ENCODE measurements at places on chromosomes 13 and 19.

DNA sequence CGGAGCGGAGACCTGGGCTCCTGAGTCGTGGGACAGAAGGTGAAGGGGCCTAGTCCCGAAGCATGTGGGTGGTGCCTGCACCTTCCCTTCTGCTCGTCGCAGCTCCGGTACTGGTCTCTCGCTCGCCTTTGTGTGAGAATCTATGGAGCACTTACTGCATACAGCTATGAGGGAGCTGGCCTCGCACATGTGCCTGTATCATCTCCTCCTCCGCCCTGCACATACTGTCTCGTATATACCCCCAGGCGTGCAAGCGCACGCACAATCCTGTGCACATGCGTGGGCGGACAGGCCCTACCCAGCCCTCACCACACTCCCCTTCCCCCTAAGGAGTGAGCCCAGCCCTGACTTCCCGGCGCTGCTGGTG, 8.7 kb downstream of the PIK3R2 start:
- no peak for DNase-seq

GRCh38 chr19:50820086-50820485, 3.5 kb downstream of the KLK1 start:
- no peak for DNase-seq

DNA sequence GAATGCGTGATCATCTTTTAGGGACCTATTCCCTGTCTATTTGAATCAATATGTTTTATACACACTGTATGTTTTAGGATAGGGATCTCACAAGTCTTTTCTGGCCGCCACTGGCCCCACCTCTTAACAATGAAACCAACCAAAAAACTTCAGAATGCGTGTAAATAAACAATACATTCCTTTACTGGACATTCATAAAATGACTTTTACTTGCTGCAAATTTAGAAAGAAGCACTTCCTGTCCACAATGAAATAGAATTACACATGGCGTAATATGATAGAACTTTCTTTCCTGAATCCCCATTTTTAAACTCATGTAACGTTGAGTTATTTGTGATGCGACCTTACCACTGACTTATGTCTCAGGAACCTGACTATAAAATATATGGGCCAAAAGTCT, 233.6 kb downstream of the SLITRK6 start:
- no peak for DNase-seq

- no peak for DNase-seq
Measured at GRCh38 chr13:99563404-99563803, 62.1 kb downstream of the TM9SF2 start.

- no peak for DNase-seq
Measured at GRCh38 chr13:98912846-98913245, 65.0 kb downstream of the DOCK9 start.
